ENCODE measurements at places on chromosomes 7 and 10.

DNA sequence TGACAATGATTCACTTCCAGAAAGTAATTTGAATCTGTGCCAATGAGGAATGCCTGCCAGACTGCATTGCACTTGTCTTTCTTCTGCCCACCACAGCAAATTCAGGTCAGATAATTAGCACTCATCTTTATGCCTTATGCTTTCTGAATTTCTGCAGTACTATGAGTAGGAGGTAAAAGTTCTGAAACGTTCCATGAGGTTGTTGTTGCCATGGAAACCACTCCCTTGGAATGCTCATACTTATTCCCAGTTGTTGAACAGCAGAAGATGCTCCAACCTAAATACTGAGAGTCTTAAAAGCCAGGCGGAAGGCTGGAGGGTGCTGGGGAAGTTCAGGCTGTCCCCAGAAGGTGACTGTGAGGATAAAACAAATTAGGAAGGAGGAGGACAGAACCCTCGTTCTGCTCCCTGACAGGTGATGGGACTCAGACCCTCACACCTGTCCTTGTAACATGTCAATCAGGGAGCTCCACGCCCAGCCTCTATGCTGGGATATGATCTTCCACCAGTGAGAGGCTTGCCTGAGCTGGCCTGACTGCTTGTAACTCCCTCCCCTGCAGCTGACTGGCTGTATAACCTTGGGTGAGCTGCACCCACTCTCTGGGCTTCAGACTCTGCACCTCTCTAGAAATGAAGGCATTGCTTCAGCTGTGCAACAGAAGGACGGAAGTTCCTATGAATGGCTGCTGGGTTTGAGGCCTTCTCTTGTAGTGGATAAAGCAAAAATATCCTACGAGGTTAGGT, 554.3 kb upstream of the MGMT start:
- no peak for DNase-seq

- DNase-seq, result no peak
Observed at GRCh38 chr10:5809527-5810154, 3.6 kb downstream of the GDI2 start.

GRCh38 chr10:62112300-62112699, 156.3 kb downstream of the RTKN2 start:
- DNase-seq, result no peak

- no peak for DNase-seq
Observed at GRCh38 chr7:9083837-9084236, 650.4 kb downstream of the NXPH1 start.

DNA sequence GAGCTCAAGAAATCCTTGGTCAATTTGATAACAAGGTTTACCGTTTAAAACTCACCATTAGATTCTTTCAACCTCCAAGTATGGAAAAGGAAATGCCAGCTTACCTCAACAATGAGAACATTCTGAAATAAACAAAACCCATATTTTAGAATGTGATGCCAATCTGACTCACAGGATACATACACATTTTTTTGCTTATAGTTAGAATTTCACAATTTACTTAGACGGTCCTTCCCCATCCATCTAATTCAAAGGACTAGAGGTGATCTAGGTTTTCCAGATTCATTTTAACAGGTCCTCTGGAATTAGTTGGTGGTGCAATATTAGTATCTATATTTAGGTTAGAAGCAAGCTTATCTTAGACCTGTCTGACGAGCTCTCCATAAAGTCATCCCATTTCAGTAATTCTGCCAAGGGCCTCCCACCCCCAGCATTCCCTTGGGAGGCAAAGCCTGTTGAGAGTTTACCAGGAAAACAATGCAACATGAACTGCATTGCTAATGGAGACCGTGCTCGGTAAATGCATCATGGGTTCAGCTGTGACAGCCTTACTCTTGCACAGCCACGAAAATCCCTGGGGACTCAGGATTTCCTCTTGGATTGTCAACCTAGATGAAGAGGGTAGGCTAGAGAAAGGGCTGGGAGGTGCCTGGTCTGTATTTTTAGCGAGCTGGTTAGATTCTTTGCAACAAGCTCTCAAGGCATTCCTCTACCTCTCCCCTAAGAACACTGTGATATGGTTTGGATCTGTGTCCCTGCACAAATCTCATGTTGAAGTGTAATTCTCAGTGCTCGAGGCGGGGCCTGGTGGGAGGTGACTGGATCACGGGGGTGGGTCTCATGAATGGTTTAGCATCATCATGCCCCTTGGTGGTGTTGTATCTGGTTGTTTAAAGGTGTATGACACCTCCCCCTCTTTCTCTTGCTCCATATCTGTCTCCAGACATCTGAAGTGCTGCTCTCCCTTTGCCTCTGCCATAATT, 93.8 kb downstream of the PRTFDC1 start:
- no peak for DNase-seq
